ENCODE measurements at places on chromosomes 12 and 14.

- no peak for DNase-seq
Observed at GRCh38 chr14:38256533-38256840, 594 bp upstream of the CLEC14A start.

DNA sequence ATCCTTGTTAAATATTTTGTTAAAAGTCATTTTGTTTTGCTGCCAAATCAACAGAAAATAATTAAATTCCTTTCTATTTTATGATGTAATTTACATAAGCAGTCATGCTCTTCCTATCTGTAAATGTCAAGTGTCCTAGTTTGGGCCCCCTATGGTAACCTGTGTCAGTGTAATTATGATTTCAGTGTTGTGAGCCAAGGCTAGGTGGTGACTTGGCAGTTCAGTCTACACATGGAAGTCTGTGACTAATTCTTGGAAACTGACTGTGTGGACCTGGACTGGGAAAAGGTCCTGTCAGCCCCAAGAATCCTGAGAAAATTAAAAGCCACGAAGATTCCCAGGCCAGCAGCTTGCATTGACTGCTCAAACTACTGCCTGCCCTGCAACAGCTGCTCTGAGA, 371.0 kb downstream of the FUT8 start:
- no peak for DNase-seq

DNA sequence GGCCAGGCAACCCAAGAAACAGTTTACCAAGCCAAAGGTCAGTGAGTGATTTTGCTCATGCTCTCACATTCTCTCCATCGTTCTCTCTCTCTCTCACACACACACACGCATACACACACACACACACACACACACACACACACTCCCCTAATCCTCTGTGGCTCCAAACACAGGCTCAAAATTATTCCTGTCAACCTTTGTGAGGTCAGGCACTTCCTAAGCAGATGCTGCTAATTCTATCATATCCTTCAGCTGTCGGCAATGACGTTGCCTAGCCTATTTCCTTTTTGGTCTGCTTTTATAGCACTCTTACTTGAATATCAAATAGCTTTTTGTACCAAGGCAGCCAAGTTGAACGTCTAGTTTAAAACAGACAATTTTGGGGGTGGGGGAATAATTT, 98.9 kb upstream of the EGLN3 start:
- DNase-seq, result no peak

DNA sequence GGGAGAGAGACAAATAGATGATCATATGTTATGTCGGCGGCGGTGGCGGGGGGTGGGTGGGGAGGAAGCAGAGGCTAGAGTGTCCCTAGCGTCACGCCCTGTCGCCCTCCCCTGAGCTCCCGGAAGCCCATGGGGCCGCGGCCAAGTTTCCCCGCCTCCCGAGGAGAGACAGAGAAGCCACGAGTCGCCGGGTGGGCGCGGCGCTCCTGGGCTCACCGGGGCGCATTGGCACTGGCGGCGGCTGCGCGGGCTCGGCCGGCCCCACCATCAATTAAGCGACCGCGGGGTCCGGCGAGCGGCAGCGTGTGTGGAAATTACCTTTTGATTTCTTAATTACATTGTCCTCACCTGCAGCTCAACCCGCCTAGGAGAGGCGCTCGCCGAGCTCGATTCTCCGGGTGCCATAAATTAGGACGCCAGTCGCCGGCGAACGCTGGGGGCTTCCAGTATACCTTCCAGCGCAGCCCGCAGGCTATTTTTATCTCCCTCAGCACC, 119.9 kb upstream of the LHX5 start:
- DNase-seq, result no peak

DNA sequence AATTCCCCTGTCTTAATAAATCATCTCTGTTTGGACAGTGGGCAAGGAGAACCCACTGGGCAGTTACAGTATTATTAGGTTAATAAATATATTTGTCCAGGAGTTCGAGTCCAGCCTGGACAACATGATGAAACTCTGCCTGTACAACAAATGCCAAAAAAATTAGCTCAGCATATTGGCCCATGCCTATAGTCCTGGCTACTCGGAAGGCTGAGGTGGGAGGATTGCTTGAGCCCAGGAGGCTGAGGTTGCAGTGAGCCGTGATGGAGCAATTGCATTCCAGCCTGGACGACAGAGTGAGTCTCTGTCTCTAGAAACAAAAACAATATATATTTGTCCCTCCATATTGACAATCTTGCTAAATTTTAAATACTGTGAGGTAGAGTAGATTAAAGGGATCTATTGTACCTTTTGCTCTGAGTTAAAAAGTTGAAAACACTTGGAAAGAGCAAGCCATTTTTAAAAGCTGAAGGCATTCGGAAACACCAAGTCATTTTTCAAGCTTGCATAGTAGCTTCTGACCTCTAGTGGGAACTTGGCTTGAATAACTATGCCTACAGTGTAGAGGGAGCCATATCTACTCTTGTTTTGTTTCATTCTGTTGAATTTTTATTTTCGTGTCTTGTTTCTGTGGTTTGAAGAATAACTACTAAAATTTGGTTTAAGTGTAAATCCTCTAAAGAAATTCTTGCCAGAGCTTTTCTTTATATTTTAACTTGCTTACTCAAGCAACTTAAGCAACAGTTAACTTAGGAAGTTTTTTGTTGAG, 14.6 kb upstream of the EEA1 start:
- no peak for DNase-seq
